ENCODE measurements at places on chromosomes 4 and X.
A peak's percentile ranks its signal among the peaks of the same experiment; 100 is the strongest.

- no peak for DNase-seq
These were observed 787.4 kb upstream of the GALNTL6 start for GRCh38 chr4:171025776-171026175.

GRCh38 chr4:158670975-158671664, 567 bp downstream of the C4orf46 start:
- peak; percentile 82 for DNase-seq

DNA sequence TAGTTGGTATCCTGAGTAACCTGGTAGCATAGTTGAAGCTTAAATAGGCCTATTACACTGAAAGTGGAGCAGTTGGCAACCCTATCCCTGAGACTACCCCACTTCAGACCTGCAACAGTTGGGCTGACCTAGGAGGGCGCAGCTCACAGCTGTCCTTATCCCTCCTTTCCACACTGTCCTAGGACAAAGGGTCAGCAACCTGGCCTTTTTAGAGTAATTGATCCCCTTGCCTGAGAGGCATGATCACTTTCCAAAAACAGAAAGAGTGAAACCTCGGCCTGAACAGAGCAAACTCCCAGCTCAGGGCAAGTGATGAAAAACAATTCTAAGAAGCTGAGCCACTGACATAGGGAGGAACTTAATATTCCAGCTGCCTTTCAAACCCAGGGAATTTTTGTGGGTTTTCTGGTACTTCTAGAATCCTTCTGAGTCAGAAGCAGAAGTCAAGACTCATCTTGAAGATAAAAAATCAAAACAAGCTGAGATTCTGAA, 94.9 kb upstream of the MYOZ2 start:
- DNase-seq, result no peak

DNA sequence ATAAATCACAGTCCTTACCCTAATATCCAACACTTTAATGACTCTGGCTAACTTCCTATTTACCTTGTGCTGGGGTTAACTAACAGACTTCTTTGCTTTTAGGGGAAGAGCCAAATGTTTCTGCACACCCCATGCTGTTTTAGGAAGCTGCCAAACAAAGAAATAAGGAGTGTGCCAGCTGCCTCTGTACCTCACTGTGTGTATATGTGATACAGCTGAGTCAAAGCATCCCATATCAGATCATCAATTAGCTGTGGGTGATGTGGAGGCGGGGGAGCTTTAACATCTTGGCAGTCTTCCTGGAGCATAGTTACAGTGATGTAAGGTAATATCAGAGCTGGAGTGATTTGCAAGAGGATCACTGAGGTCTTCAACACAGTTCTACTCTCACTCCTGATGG, 95.4 kb downstream of the COL25A1 start:
- no peak for DNase-seq

DNA sequence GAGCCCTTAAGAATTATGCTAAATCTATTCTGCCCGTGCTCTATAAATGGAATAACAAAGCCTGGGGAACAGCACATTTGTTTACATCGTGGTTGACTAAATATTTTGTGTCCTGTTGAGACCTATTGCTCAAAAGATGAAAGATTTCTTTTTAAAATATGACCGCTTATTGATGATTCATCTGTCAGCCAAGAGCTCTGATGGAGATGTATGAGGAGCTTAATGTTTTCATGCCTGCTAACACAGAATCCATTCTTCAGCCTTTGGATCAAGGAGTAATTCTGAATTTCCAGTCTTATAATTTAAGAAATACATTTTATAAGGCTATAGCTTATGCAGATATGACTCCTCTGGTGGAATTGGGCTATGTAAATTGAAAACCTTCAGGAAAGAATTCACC, 271.3 kb upstream of the FAT4 start:
- DNase-seq, result no peak

GRCh38 chr4:180057299-180057721, 2185.9 kb upstream of the TENM3 start:
- DNase-seq, result no peak

DNA sequence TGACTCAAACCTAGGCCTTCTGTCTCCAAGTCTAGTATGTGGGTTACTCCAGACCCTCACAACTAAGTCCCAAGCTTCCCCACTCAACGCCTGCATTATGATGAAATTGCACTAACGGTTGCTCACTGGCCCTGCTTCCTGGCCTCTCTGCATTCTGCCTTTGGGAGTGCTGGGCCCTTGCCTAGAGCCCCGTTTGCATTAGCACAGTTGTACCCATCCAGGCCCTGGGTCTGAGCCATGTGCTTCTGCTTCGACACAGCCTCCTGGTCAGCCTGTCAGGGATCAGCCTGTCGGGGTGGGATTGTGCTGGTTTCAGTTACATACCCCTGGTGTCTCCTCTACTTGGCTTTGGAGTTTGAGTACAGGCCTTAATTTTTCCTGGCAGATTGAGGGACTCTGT, 58.4 kb downstream of the DCUN1D4 start:
- no peak for DNase-seq

DNA sequence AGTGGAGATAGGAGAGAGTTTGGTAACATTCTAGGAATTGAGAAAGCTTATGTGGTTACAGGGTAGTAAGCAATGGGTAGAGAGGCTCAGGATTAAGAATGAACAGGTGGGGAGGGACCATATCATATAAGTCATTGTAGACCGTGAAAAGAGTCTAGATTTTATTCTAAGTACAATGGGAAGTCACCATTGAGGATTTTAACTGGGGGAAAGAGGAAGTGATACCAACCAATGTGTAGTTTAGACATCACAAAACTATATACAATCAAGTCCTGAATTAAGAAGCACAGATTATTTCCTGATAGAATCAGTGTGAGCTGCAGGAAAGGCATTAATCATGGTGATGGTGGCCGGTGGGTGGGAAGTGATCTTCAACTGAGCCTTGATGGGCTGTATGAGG, 178.3 kb upstream of the ZIC3 start:
- no peak for DNase-seq

GRCh38 chr4:30901461-30902451, 181.6 kb downstream of the PCDH7 start:
- DNase-seq, result no peak

GRCh38 chrX:110669572-110669971, 126.0 kb downstream of the CHRDL1 start:
- no peak for DNase-seq

DNA sequence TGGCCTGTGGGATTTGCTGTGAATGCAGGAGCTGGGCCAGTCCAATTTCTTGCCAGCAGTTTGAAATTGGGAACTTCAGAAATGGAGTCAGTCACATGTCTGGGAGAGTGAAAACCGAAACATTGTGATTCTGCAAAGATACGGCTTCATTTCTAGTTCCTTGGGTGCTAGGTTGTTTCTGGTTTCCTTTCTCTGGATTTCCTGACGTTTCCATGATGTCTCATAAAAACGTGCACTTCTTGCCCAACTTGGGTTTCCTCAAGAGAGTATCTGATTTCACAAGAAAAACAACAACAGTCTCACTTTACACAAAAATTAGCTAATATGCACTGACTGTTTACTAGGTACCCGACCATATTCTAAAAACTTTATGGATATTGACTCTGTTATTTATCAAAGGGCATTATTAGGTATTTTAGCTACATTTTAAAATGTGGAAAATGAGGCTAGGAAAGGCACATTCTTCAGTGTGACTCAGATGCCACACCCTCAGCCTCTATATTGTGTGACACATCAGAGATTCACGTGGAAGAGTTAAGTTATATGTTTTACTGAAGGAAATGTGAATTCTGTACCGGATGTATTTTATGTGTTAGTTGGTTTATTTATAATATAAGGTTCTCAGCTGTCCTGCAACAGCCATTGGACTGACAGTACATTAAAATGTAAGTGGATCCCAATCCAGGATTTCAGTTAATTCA, 225.0 kb upstream of the PUDP start:
- DNase-seq, result no peak

GRCh38 chrX:103107836-103108235, 14.9 kb upstream of the NXF3 start:
- no peak for DNase-seq

DNA sequence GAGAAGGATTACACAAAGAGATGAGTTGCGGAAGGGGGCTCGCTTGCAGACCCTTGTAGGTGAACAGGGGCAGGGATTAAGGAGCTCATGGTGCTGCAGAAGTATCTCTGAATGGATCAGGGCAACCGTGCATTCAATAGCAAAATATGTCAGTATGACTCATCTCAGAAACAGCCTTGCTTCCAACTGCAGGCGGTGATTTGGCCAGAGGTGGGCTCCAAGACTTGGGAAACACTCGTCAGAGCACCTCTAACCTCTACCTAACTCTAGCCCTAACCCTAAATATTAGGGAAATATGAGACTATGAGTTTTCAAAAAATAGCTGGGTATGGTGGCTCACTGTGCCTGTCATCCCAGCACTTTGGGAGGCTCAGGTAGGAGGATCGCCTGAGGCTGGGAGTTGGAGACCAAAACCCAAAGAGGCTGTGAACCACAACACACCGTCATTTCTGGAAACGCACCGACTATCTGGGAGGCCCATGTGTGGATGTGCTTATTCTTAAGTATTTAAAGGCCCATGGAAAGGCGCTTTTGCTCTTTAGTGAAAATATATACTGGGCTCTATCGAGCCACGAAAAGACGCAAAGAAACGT, 102.6 kb downstream of the DHRSX start:
- no peak for DNase-seq

GRCh38 chr4:10521424-10521823, 64.2 kb upstream of the ZNF518B start:
- no peak for DNase-seq

GRCh38 chrX:27251369-27251768, 211.8 kb downstream of the PPP4R3C start:
- no peak for DNase-seq

GRCh38 chr4:47686294-47686872, 151.5 kb downstream of the CORIN start:
- DNase-seq, result peak; percentile 86

GRCh38 chrX:10656214-10656613, 35.8 kb upstream of the MID1 start:
- no peak for DNase-seq

GRCh38 chrX:24260842-24261550, 52.9 kb downstream of the SUPT20HL2 start:
- no peak for DNase-seq

DNA sequence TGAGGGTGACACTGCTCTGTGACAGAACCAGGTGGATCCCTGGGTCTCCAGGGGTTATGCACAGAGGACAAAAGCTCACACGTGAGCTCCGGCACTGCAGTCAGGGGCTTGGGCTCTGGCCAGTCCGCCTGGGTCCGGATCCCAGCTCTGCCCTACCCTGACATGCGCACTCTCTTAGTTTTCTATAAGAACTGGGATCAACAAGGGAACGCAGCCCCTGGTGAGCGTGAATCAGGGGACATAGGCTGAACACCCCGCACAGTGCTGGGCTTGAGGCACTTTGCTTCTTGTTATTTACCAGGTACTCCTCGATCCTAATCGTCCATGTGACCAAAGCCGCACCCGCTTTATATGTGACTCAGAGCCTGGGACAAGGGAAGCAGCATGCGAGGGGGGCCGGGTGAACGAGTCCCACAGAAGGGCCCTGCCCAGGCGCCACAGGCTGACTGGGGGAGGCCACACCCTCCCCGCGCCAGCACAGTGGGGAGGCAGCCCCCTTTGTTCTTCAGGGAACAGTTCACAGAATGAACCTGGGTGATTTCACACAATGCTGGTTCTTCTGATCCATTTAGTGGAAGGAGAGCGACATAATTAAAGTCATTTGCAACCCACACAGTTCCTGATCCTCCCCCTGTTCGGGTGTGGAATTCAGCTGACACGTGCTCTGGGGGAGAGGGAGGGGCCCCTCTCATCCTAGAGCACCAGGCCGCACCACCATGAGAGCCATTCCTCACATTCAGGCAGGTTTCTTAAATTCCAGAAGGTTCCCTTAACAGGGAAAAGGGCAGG, 55.5 kb downstream of the WFS1 start:
- no peak for DNase-seq

DNA sequence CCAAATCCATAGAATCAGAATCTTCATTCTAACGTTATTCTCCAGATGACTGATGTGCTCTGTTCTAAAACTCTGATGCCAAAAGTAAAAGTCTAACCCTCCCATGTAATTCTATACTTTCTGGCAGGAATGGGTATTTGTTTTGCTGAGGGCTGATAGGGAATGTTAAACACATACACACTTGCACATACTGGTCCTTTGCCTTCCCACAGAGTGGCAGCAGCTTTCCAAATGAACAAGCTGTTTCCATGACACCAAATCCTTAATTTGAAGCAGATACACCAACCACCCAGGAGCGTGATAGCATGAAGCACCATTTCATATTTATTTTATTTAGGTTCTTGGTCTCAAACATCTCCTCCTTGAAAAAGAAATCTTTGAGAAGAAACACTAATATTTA, 155.5 kb upstream of the PRDX4 start:
- no peak for DNase-seq
